Airway epithelial cell (primary cell): ENCODE measurements at places on chromosomes 3 and 15. TPM values are rescaled to one million over a fixed set of nuclear protein-coding genes. Genes with fewer than 3 reads are reported as not detected.

B4GALT4 gene
- total RNA-seq = 34.3 and 51.7 TPM in 2 replicates

BNC1 gene
- total RNA-seq = 47.4 and 74.7 TPM in 2 replicates

PLAAT1 gene
- total RNA-seq = 1.6 and 2.0 TPM in 2 replicates

GOLGA8N gene
- 0.65 and 1.4 TPM in 2 replicates for total RNA-seq

SEMA5B gene
- total RNA-seq = 0.14 and 0.37 TPM in 2 replicates

AGBL1 gene
- not detected in 2 replicates for total RNA-seq

GOLGA6L10 gene
- 0.42 TPM in 1 of 2 replicates, not detected in the other for total RNA-seq

GOLGA8J gene
- not detected in 2 replicates for total RNA-seq

FBXO40 gene
- not detected in 2 replicates for total RNA-seq
